Stomach (tissue), 19 donors: ENCODE measurements at places on chromosomes 2 and 18.

- no peaks in the 10 kb centered on the region for H3K4me1 ChIP-seq
- no peak for DNase-seq
- no peaks in the 10 kb centered on the region for H3K36me3 ChIP-seq
- H3K27ac ChIP-seq: no peak overlapping the region
Measured at GRCh38 chr2:234292962-234293243, 204.0 kb downstream of the ARL4C start.

DNA sequence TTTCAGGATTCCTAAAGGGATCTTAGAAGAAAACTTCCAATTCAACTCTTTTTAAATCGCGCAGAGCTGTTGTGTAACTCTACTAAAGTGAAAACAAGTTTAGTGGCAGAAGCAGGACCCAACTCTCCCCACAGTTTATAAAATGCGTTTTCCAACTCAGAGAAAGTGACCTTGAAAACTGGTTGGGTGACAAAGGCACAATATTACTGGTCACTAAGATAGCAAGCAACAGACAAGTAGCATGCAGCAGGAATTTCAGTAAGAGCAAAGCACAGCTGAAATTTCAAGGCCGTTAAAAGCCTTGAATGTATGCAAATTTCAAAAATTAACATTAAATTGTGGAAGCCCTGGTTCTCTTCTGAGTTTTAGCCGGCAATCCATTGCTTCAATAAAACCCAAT, 66.9 kb downstream of the STK39 start:
- H3K4me1 ChIP-seq: peaks cover 66% of the 10 kb centered on the region
- H3K27me3 ChIP-seq: no peaks in the 10 kb centered on the region
- H3K36me3 ChIP-seq: no peaks in the 10 kb centered on the region
- no peak overlapping the region for H3K27ac ChIP-seq
- DNase-seq: no peak

- H3K4me3 ChIP-seq: no peak overlapping the region
- no peaks in the 10 kb centered on the region for H3K4me1 ChIP-seq
- no peaks in the 10 kb centered on the region for H3K27me3 ChIP-seq
- peaks cover 30% of the 10 kb centered on the region for H3K36me3 ChIP-seq
- H3K27ac ChIP-seq: no peak overlapping the region
- DNase-seq: no peak
Measured at GRCh38 chr2:46900381-46900780, 15.2 kb downstream of the MCFD2 start.

DNA sequence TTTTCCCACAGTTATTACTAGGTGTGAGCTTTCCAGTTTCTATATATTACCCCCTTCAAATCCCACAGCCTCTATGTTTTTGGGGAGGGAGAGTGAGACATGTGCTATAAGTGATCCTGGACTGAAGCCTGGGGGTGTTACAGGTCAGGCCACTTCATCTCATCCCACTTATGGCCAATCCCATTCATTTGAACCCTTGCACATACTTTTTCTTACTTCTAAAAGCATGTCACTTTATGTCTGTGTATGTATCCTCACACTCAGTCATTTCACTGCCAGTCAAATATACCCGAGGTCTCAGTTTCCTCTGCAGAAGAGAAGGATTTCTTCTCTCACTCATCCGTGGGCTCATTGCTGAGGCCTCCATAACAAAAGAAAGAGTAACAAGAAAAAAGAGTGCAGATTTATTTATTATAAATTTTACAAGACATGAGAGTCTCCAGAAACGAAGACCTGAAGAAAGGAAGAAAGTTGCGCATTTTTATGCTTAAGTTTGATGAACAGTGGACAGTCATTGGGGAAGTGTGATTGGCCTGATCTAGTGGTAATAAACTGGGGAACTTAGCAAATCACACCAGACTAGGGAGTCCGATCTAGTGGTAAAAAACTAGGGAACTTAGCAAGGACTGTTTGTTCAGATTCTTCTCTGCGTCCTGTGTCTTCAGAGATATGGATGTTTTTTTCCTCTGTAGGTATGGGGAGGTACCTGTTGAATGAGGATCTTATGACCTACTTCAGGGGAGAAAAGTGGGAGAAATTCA, 52.1 kb downstream of the ICOS start:
- H3K27me3 ChIP-seq: no peaks in the 10 kb centered on the region
- H3K27ac ChIP-seq: no peak overlapping the region
- DNase-seq: no peak
- no peaks in the 10 kb centered on the region for H3K4me1 ChIP-seq
- no peak overlapping the region for H3K4me3 ChIP-seq
- no peaks in the 10 kb centered on the region for H3K36me3 ChIP-seq
